ENCODE measurements at places on chromosomes 6 and 20.

DNA sequence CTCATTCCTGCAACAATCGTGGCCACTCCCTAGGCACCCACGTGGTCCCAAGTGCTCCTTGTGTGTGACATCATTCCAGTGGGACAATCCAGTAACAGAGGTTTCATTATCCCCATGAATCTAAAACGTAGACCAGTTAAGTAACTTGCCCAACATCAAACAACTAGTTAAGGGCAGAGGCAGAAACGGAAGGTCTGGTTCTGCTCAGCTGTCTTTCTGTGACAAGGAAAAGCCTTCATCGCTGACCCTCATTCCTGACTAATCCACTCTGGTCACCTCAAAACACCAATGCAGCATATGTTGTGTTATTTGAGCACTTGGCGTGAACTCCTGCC lies 261.4 kb upstream of the JARID2 start:
- DNase-seq, result no peak

DNA sequence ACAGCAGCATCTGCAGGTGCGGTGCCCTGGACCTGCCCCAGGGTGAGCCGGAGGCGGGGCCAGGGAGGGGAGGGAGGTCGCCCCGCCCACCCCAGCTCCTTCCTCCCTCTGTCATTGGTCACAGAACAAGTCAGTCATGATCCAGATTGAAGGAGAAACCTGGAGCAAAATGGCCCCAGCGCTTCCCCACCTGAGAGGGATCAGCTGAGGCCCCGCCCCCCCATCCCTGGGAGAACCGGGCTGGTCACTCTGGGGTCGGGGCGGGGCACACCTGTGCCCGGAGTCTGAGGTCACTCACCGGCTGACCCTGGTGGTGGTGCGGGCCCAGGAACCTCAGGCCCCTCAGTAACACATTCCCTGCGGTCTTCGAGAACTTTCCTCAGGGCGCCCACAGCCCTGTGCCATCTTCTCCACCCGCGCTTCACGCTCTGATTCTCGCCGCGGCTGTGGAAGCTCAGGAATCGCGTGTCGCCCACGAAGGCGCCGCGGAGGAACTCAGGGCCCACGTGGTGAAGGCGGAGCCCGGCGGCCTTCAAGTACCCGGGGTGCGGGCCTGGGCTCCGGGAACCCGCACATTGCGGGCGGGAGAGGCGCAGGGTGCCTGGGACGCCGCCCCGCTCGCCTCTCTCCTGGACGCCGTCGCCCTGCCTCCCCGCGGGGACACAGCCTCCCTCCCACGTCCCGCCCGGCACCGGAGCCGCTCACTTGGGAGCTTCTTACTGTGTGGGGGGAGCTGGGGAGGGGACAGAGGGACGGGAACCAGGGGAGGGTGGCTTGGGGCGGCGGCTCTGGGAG lies 36.4 kb upstream of the HLA-C start:
- DNase-seq, result no peak

GRCh38 chr20:14720251-14720650 lies 382.8 kb upstream of the FLRT3 start:
- DNase-seq, result no peak

DNA sequence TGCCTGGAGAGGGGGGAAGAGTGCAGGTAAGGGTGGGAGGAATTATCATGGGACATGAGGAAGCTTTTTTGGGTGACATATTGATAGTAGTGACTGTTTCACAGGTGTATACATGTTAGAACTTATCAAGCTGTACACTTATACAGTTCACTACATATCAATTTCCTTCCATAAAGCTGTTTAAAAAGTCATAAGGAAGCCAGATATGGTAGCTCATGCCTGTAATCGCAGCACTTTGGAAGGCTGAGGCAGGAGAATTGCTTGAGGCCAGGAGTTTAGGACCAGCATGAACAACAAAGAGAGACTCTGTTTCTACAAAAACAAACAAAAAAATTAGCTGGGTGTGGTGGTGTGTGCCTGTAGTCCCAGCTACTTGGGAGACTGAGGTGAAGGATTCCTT lies 21.7 kb downstream of the ZSCAN12 start:
- DNase-seq, result no peak

Measured in Jurkat, Clone E6-1 (cell line).